T-helper 1 cell (primary cell): ENCODE measurements at places on chromosomes 1 and 21.
A peak's percentile ranks its signal among the peaks of the same experiment; 100 is the strongest.

DNA sequence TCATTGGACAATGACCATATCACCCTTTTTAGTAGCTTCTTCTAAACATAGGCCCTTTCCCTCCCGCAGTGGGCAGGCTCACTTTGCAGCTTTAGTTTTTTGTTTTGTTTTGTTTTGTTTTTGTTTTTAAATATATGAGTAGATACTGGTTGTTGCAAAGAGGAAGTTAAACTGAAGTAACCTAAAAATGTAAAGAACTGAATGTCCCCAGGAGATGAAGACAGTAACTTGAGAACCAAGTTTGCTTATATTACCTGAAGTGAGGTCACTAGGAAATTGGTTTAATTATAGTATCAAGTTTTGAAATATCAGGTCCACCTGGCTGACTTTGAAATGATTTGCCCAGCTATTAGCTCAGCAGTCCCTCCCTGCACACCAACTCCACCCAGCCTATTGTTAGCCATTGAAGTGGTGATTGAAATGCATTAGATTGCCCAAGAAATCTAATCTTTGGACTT is 18.2 kb downstream of the SMAP2 start:
- DNase-seq = no peak

DNA sequence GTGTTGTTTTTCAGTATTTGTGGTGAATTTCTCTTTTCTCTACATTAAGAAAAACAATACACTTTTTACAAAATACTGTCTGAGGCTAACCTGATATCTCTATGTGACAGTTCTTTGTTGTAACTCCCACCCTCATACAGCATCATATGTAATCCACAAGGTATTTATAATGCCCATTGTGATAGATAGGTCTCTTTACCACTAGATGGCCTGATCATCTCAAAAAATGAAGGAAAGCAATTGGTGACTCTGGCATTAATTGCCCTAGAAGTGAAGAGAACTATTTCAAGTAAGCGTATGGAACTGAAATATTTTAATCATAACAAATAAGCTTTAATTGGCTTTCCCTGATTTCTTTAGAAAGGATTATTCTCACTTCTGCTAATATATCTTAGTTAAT is 36.2 kb upstream of the HFM1 start:
- no peak for DNase-seq

- DNase-seq = no peak
Observed at GRCh38 chr1:224175617-224176016, 7.4 kb upstream of the DEGS1 start.

GRCh38 chr1:48309564-48310082 is 87.1 kb downstream of the SLC5A9 start:
- DNase-seq = no peak

DNA sequence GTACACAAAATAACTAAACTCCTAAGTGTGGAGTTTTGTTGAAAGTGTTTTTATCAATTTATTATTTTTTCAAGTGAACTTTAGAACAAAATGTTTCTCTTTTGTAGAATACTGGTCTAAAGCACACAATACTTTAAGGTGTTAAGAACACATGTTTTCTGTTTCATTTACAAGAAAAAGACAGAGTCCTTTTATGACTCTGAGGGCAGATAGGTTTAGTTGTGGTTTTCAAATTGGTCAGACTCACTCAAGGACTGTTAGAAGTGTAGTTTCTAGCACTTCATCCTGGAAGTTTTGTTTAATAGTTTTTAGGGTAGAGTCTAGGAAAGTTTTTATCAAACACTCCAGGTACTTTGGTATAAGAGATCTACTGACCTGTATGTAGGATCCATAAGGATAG is 376.5 kb downstream of the LRRIQ3 start:
- no peak for DNase-seq

DNA sequence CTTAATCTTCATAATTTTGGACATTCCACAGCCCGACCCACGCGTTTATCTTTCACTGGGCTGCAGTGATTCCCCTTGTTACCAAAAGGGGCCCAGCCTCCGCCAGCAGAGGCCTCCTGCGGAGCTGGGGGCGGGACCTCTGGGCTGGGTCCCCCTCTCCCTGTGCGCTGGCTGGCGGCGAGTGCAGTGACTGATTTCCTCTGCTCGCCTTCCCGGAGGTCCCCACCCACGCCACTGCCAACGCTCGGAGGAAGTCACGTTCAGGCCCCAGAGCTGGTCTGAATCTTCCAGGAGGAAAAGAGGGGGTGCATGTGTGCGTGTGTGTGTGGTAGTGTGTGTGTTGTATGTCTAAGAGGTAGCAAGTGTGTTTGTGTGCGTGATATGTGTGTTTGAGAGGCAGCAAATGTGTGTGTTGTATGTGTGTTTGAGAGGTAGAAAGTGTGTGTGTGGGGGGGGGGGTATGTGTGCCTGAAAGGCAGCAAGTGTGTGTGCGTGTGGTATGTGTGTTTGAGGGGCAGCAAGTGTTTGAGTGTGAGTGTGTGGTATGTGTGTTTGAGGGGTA is 35.0 kb upstream of the JAK1 start:
- peak; percentile 62 for DNase-seq

DNA sequence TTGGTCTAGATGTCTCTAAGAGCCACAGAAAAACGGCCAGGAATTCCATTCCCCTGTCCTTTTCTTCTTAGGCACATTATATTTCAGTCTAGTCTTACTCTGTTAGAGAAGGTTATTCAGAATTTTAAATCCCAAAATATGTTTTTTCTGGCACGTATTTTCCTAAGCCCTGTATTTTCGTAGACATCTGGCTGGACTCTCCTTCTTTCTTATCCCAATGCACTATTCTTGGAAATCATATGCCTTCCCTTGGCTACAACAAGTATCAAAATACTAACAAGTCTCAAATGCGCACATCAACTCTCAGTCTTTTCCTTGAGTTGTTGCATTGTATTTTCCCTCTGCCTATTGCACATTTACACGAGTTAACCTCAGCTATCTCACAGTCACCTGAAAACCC is 96.2 kb downstream of the DPYD start:
- no peak for DNase-seq

GRCh38 chr1:200161801-200162200 is 134.3 kb downstream of the NR5A2 start:
- DNase-seq = no peak

DNA sequence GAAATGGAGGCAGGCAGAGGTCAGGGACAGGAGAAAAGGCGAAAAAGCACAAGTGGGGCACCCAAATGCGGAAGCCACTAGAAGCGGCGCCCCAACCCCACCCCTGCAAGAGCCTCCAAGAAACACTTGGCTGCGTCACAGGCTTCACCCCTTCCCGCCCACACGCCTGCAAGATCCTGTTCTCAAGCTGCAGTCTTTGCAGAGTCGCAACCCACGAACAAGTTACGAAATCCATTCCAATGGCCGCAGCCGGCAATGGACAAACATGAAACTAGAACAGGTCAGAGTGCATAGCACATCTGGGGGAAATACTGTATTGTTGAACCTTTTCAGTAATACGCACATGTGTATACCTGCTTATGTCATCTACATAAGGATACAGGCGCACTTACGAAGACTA is 103.6 kb downstream of the PSMG1 start:
- DNase-seq = no peak

GRCh38 chr1:212752934-212753497 is 38.6 kb downstream of the NSL1 start:
- DNase-seq = no peak

DNA sequence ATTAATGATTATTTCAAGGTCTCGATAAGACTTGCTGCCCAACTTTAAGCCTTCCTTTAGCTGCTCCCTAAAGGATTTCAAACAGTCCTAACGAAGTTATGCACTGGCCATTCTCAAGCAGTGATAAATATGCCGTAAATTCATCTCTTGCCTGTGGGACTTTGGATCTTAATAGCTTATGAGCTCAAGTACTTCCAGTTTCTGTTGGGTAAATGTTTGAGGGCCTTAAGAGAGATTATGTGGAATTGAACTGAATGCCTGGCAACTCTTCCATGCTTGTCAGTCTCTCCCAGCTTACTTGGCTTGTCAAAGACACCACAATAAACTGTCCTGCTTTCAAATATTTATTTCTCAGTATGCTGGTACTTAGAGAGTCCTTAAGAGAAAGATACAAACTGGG is 3.5 kb upstream of the OR10J4 start:
- DNase-seq = no peak

DNA sequence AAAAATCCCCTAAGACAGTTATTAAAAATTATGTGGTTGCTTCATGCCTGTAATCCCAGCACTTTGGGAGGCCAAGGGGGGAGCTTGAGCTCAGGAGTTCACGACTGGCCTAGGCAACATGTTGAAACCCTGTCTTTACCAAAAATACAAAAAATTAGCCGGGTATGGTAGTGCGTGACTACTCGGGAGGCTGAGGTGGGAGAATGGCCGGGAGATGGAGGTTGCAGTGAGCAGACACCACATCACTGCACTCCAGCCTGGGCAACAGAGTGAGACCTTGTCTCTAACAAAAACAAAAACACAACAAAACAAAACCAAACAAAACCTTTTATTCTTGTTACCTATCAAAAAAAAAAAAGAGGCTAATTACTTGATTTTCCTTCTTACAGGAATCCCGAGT is 2.1 kb downstream of the ELK4 start:
- peak; percentile 5 for DNase-seq

- DNase-seq = no peak
Observed at GRCh38 chr1:158035976-158036583, 42.6 kb downstream of the KIRREL1 start.

- DNase-seq = no peak
Observed at GRCh38 chr1:20956272-20956671, 169.2 kb upstream of the HP1BP3 start.

- no peak for DNase-seq
Observed at GRCh38 chr1:108801101-108801500, 54.6 kb downstream of the STXBP3 start.

DNA sequence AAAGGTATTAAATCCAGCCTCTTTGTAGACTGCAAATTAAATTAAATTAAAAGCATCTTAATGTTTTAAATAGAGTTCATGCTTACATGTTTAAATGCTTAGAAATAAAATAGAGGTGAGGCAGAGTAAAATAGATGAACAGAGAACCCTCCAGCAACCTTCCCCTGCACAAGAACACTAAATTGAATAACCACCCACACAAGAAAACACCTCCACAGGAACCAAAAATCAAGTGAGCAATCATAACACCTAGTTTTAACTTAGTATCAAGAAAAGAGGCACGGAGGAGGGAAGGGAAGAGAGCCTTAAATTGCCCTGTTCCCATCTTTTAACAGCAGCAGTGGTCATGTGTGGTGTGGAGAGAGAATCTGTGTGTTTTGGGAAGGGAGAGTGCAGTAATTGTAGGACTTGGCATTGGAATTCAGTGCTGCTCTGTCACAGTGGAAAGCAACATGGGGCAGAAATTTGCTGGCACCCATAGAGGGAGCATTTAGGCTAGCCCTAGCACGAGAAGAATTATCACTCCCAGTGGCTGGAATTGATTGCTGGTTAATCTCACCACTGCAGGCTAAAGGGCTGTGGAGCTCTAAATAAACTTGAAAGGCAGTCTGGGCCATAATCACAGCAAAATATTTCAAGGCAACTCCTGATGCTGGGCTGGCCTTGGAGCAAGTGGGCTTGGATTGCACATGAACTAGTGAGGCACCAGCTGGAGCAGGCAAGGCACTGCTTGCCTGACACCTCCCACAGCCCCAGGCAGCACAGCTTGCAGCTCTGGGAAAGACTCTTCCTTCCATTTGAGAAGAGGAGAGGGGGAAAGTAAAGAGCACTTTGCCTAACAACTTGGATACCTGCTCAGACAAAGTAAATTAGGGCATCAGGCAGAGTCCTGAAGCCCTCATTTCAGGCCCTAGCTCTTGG is 1478.8 kb downstream of the NCAM2 start:
- no peak for DNase-seq

GRCh38 chr21:44518686-44519085 is 21.3 kb downstream of the KRTAP10-1 start:
- no peak for DNase-seq

DNA sequence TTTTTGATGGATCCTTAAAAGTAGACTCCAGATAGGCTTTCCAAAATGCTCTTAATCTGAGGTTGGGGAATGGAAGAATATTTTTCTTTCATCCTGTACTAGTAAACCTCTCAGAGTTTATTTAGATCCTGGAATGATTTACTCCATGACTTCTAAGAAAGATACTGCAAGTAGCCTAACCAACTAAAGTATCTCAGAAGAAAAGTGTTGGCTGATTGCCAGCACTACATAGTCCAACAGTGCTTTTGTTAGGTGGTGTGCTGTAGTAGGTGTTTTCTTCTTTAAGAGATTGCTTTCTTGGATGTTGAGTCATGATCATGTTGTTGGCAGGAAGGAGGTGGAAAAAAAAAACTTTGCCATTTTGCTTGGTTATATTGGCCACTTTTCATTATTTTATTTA is 119.8 kb downstream of the OSBPL9 start:
- no peak for DNase-seq

- DNase-seq = no peak
Observed at GRCh38 chr1:101029184-101029583, 3.6 kb upstream of the DPH5 start.

DNA sequence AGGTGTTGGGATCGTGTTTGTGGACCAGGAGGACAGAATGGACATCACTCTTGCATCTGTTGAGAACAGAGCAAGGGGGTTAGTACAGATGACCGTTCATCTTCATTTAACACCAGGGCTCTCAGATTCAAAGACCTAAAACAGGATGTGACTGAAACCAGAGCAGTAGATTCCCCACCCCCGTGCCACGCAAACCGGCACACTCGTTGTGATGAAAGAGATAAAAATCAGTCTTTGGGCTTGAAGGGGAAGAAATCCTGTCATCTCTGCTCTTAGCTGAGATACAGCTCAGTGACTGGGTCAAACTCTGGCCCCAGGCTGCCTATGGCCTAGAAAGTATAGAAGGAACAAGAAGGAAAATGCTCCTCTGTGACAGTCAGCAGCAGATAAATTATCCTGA is 146.2 kb upstream of the KRTAP19-8 start:
- DNase-seq = peak; percentile 59

GRCh38 chr1:214632091-214632490 is 29.1 kb downstream of the CENPF start:
- DNase-seq = peak; percentile 25

DNA sequence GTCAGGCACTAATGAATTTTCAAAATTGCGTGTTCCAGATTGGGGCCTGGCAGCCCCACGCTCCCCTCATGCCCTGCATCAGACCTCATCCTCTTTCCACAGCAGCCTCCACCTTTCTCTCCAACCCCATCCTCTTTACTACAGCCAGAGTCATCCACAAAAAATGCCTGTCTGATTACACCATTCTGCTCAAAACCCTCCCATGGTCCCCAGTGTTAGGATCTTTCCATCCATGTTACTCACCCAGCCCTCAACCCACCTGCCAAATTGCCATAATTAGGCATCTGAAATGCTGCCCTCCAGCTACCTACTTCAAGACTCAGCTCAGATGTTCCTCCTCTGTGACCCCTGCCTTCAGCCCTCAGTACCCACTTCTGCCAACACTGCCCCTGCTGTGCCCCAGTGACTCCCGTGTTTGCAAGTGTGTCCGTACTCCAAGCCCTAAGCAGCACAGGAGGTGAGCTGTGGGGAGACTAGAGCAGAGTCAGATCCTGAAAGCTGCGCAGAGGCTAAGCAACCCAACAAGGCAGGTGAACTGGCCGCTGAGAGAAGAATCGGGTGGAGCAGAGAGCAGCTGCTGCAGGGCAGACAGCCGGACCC is 715 bp upstream of the ARTN start:
- no peak for DNase-seq
